ENCODE measurements at places on chromosomes 5 and 9. TPM values are rescaled to one million over a fixed set of nuclear protein-coding genes. Genes with fewer than 3 reads are reported as not detected.

The GRXCR2 gene
- total RNA-seq = not detected

The CPLANE1 gene
- total RNA-seq = 67.7 TPM

The MARVELD2 gene
- 40.8 TPM for total RNA-seq

The LYRM7 gene
- total RNA-seq = 14.6 TPM

The NME5 gene
- total RNA-seq = not detected

The SPATA31A3 gene
- total RNA-seq = not detected

The SVEP1 gene
- 18.7 TPM for total RNA-seq

The BOD1 gene
- total RNA-seq = 27.3 TPM

The HINT1 gene
- total RNA-seq = 404 TPM

The HTR4 gene
- total RNA-seq = 19.1 TPM

The ELOVL7 gene
- 13.8 TPM for total RNA-seq

The IFNB1 gene
- total RNA-seq = not detected

The SPINK13 gene
- total RNA-seq = not detected

The AHRR gene
- 1.3 TPM for total RNA-seq

The LCP2 gene
- 33.0 TPM for total RNA-seq

The FBN2 gene
- 0.79 TPM for total RNA-seq

The OR13C5 gene
- total RNA-seq = not detected

The IFNA13 gene
- total RNA-seq = not detected

The TRAF2 gene
- total RNA-seq = 12.5 TPM
